ENCODE measurements at places on chromosomes 5 and 9.
A peak's percentile ranks its signal among the peaks of the same experiment; 100 is the strongest.

DNA sequence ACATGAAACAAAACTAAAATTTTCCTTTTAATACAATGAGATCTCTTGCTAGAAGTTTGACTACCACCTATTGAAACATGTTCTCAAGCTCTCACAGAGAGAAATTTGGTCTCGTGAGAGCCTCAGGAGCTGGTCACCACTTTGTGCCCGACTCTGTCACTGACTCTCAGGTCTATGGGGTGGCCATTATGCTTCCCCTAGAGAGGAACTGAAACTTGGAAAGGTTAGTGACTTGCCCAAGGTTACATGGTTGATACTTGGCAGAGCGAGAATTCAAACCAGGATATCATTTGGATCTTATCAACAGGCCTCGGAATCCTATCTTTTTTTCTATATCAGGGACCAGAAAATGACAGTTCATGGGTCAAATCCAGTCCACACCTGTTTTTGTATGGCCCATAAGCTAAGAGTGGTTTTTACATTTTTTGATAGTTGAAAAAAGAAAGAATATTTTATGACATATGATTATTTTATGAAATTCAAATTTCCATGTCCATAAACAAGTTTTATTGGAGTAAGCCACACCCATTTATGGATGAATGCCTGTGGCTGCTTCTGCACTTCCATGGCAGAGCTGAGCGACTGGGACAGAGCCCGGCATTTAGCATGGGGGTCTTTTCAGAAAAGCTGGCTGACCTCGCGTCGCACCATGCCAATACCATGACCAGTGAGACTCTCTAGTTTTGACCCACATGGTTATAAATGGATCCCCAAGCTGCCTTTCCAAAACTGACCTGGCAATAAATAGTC, 44.8 kb upstream of the EQTN start:
- DNase-seq = no peak

- DNase-seq = peak; percentile 24
Measured at GRCh38 chr5:153623751-153624450, 133.4 kb downstream of the GRIA1 start.

- no peak for DNase-seq
Measured at GRCh38 chr9:131464354-131465000, 38.2 kb upstream of the POMT1 start.

- DNase-seq = no peak
Measured at GRCh38 chr9:12716823-12717600, 23.8 kb downstream of the TYRP1 start.

GRCh38 chr9:135890190-135891026, 16.9 kb downstream of the CAMSAP1 start:
- peak; percentile 81 for DNase-seq

DNA sequence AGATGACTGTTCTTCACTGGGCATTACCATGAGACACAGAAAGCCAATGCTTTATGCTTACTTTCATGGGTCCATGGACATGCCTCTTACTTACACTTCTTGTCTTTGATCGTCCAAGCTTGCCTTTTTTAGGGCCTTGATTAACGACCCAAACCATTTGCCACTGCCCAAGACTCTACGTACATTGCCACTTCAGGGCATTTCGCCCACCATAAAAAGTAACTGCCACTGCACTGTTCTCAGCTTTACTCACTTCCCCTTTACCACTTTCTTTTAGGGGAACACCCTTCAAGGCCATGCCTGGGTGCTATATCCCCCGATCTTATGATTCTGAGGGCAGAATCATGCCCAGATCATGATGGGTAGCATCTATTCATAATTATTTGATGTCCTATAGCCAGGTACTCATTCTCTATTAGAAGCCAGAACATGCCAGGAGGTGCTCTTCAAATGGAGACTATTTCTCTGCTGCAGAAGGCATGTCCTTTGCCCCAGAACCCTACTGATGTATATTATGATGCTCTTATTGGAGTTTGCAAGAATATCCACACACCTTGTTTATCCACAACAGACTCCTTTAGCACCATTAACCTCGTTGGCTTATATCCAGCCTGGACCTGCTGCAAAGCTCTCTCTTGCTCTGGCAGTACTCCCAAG, 64.1 kb upstream of the RAD23B start:
- no peak for DNase-seq

DNA sequence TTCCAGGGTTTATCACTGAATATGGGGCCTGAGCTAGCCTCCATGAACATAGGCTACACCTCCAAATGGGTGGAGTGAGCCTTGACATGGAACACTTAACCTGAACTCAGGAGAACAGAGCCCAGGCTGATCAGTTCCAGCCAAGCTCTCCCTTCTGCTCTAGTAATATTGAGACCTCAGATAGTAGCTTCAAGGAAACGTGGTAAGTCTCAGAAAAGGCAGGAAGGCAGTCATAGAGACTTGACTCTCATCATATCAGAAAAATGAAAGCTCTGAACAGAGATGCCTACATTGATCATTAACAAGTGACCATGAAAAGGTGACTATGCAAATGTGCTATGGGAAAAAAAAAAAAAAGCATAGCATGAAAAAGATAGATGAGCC, 40.5 kb upstream of the MYO10 start:
- no peak for DNase-seq

- DNase-seq = no peak
Measured at GRCh38 chr9:88676644-88677043, 141.7 kb downstream of the NXNL2 start.

GRCh38 chr9:38727497-38728001, 7.6 kb upstream of the FAM240B start:
- peak; percentile 82 for DNase-seq

DNA sequence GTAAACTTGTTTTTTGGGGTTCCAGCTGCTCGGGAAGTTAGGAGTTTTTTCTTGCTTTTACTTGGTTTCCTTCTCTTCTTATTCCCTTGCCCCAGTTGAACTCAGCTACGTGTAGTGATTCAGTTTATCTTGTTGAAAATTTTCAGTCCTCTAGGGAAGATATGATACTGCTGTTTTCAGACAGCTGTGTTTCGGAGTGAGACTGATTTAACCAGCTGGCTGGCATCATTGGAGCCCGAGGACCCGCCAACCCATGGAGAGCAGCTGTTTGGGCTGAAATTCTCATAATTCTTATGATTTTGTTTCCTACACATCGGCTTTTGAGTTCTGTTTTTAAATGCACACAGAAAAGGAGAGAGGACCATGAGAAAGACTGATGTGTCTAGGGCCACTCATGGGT, 271.5 kb downstream of the NR3C1 start:
- no peak for DNase-seq

GRCh38 chr9:114743446-114743845, 61.5 kb upstream of the TEX48 start:
- DNase-seq = no peak

GRCh38 chr5:63555874-63556273, 406.4 kb downstream of the HTR1A start:
- peak; percentile 75 for DNase-seq

- no peak for DNase-seq
Measured at GRCh38 chr5:68565427-68565826, 349.9 kb downstream of the PIK3R1 start.

DNA sequence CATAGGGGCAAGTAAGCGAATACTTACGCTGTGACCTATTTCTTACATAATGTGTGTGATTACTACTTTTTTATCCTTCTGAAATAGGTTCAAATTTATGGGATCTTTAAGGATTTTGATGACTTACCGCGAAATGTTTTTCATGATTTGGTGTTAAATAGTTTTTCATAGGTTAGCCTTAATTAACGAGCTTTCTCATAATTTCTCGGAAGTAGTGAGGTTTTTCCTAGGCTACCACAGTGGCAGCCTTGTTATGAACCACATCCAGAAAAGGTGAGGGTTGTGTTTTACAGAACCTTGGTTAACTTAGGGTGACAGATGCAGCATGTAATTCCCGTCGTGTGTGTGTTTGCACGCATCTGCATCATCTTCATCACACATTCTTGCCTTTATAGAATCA, 1.3 kb downstream of the SH3GL2 start:
- no peak for DNase-seq

DNA sequence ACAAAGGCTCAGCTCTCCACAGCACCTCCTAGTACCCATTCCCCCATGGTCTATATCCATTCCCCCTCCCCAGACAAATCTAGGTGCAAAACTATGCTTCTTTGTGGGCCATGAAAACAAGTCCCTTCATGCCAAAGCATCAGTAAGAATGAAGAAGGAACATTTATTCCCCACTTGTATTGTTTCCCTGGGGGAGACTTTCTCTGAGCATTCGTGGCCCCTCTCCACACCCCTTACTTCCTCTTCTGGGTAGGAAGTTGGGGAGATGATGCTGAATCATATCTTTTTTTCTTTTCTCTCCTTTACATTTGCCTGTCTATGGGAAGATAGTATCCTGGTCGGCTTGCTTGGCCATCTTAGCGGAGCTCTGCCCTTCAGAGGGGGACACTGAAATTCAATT, 246.8 kb downstream of the NSG2 start:
- no peak for DNase-seq

GRCh38 chr9:132037458-132037857, 42.2 kb downstream of the MED27 start:
- DNase-seq = no peak

GRCh38 chr9:92737216-92737606, 27.4 kb downstream of the BICD2 start:
- DNase-seq = no peak

GRCh38 chr9:103669296-103669695, 424.8 kb upstream of the SMC2 start:
- no peak for DNase-seq

DNA sequence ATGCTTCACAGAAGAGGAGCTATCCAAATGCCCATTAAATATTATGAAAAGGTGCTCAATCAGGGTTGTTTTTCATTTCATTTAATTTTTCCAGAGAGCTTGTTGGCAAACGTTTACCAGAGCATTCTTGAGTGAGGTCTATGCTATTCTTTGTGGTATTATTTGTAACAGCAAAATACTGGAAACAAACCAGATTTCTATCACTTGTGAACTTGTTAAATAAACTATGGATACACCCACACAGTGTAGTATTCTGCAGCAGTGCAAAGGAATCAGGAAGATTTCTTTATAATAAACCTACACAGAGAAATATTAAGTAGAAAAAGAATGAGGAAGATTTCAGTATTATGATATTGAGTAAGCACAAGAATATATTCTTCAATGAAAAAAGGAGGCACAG, 15.0 kb upstream of the SLC1A1 start:
- DNase-seq = no peak

DNA sequence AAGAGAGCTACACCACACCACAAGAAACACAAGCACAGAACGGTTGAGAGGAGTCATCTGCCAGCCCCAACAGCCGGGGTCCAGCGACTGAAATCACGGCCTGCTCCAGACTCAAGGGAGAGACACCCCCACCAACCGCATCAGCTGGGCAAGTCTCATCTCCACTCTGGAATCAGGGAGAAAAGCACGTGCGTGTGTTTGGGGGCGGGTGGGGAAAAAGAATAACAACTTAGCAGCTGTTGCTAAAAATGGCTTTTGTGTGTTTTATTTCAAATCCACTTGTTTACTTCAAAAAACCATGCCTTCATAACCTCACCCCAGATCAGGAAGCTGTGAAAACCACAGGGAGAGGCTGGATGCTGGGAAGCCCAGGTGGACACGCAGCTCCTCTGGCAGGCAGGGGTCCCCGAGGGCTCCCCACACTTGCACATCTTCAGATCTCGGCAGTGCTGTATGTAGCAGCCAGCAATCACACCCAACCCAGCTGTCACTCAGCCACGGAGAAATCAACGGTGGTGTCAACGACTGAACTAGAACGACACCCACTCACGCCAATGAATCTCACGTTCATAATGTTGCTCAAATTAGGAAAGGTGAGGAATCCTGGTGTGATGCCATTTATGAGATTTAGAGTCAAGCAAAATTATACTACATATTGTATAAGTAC, 19.0 kb downstream of the PNPLA7 start:
- DNase-seq = no peak

DNA sequence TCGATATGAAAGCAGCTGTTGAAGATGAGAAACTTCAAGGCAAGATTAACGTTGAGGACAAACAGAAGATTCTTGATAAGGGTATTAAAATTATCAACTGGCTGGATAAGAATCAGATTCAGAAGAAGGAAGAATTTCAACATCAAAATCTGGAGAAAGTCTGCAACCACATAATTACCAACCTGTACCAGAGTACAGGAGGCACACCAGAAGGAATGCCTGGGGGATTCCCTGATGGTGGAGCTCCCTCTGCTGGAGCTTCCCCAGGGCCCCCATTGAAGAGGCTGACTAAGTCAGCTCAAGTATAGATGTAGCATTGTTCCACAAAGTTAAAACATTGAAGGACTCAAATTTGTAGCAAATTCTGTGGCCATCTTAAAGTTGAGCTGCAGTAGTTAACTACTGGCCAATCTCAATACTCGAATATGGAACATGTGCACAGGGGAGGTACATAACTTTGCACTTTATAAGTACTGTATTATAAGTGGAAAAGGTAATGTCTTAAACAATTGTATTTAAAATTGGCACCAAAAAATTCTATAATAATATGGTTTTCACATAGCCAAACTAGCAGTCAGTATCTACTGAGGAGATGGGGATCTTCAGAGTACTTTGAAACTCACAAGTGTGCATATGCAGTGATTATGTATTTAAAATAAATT, 237.5 kb downstream of the CHSY3 start:
- DNase-seq = peak; percentile 60

DNA sequence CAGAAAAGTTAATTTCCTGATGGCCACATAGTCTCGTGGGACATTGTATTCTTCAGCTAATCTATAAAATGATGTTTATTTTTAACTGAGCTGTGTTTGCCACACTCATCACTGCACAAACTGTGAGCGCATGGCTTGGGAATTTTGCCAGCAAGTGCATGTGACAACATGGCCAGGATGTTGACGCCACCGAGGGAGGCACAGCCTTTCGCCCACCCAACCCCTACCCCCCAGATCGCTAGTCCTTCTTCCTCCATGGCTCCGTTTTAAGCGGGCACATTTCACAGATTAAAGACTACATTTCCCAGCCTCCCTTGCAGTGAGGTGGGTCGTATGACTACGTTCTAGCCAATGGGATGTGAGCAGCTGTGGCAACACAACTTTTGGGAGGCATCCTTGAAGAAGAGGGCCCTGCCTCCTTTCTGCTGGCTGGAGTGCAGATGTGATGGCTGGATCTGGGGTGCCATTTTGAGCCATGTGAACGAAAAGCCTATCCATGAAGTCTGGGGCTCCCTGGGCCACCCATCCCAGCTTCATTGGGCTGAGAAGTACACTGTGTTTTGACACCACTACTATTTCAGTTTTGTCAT, 7.9 kb downstream of the NRARP start:
- peak; percentile 59 for DNase-seq

- no peak for DNase-seq
Measured at GRCh38 chr9:124206391-124206790, 51.4 kb upstream of the NEK6 start.
